NCI-H524 (cell line): ENCODE measurements at places on chromosomes 7 and 10.
A peak's percentile ranks its signal among the peaks of the same experiment; 100 is the strongest.

DNA sequence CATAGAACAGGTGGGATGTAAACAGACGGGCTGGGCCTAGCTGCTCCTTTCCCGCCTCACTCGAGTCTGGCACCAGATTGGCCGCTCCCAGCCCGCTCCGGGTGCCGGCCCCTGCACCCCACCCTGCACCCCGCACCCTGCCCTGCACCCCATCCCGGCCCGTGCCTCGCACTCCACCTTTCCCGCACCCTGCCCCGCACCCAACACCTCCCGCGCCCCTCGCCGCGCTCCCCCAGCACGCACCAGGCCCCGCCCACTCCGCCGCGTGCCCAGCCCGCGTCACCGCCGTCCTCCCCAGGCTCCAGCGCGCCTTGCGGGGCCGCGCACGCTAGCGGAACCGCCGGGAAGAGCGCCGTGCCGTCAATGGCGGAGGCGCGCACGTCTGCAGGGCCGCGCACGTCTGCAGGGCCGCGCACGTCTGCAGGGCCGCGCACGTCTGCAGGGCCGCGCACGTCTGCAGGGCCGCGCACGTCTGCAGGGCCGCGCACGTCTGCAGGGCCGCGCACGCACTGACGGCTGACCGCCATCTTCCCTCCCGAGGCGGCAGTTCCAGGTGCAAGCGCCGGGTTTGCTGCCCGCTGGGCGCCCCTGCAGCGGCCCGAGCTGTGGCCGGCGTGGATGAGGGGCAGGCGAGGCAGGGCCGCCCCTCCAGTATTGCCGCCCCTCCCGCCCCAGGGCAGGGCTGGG, at the start of gene UBE3C:
Gene UBE3C, plus strand, starts transcription at position 503 of the 687 bp plus-strand sequence. CDS start 347 bp downstream, outside the sequence.
- peak; percentile 88 for DNase-seq

DNA sequence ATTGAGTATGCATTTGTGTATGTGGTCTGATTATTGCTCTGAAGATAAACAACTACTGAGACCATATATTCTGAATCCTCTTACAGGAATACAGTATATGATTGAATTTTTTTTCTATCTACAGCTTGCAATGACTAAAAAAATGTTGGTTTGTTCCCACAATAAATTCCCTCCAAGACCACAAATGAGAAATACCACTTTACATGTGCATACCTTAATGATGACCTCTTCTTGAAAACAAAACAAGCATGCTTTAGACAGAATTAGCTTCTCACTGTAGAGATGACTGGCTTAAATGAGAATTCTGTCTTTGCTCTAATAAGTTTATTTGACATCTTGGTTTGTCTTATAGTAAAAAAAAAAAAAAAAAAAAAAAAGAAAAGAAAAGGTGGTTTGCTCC, 241.5 kb downstream of the PCDH15 start:
- DNase-seq, result no peak

DNA sequence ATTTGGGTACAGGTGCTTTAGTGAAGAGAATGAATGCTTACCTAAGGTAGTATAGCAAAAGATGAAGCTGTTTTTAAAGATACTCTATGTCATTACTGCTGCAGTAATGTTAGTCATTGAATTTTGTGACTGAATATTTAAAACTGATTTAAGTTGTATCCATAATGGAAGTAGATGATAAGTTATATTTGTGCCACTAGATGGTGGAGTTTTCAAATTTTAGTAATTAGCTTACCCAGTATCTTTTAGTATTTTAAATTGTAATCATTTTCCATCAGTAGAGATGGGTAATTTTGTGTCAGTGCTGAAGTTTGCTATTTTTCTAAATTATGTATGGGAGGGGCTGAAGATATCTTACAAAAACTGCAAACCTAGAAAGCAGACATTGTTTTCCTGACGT, 25.2 kb downstream of the HBP1 start:
- no peak for DNase-seq

- no peak for DNase-seq
Observed at GRCh38 chr7:35781767-35782515, 18.9 kb upstream of the SEPTIN7 start.

- DNase-seq, result no peak
Observed at GRCh38 chr7:111083413-111083812, 7.5 kb upstream of the LRRN3 start.

DNA sequence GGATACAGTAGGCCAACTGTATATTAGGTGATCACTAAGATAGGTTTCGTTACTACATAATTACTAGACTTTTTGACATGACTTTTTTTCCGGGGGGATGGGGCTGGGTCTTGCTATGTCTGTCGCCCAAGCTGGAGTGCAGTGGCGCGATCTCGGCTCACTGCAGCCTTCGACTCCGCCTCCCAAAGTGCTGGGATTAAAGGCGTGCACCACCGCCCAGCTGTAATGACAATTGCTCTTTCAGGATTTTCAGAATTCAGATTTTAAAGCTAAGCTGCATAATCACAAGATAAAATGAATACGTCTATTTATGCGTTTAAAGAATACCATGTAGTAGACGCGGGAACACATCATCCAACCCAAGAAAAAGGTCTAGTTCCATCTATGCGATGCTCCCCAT, 982 bp downstream of the IDI1 start:
- DNase-seq, result no peak

DNA sequence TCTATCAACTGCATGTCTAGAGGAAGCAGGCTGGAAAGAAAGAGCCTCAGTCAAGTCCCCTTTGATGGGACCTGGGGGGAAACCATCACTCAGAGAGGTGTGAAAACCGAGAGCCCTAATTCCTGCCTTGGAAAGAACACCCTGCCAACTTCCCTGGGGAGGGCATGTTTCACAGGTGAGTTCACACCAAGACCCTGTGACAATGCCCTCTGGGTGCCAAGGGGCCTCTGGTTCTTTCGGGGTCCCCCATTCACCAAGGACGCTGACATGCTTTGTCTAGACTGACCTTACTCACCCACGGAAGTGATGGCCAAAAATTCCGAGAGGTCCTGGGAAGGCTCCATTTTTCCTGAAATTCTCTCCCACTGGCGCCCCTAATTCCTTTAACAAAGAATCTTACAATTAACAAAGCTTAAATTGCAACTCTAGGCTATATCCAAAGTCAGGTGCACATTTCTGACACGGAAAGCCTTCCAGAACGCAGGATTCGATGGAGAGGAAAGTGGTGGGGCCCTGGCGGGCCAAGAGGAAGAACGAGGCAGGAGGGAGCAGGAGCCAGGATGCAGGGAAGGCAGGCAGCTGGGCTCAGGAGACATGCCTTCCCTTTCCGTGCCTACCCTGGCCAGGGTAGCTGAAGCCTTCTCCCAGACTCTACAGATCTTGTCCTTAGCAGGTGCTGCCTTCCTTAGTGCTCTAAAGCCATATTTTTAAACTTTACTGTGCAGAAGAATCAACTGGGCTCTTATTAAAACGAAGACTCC, 23.7 kb downstream of the VSTM4 start:
- DNase-seq, result no peak

- DNase-seq, result no peak
Observed at GRCh38 chr7:15197042-15197977, 294.8 kb upstream of the DGKB start.

GRCh38 chr7:1993031-1993695, 239.6 kb downstream of the MAD1L1 start:
- no peak for DNase-seq

GRCh38 chr7:39465055-39465929, 100.9 kb upstream of the YAE1 start:
- peak; percentile 4 for DNase-seq

DNA sequence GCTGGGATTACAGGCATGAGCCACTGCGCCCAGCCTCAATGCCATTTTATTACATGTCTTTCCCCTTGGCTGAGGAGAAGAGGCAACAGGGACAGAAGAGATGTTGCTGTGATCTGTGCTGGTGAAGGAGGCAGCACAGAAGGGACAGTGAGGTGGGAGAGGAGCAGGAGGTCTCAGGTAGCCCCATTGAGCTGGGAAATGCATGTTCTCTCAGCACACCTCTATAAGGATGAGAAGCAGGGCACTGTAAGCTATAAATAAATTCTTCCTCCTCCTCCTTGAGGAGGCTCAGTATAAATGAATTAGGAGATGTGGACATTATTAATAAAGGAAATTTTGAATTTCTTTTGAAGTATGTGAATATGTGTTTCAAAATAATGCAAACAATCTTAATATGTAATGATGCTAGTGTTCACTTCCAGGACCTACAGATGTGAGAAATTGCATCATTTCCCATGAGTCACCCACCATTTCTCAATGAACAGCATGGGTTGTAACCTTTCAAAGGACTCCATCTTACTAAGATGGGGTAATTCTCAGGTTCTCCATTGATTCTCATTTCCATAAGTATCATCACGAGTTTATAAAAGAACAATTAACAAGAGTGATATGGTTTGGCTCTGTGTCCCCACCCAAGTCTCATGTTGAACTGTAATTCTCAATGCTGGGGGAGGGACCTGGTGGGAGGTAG, 88.9 kb upstream of the ODAD2 start:
- DNase-seq, result no peak

- DNase-seq, result no peak
Observed at GRCh38 chr10:32163071-32163761, 107.0 kb upstream of the KIF5B start.

- peak; percentile 33 for DNase-seq
Observed at GRCh38 chr7:74032191-74032490, 4.2 kb downstream of the ELN start.

DNA sequence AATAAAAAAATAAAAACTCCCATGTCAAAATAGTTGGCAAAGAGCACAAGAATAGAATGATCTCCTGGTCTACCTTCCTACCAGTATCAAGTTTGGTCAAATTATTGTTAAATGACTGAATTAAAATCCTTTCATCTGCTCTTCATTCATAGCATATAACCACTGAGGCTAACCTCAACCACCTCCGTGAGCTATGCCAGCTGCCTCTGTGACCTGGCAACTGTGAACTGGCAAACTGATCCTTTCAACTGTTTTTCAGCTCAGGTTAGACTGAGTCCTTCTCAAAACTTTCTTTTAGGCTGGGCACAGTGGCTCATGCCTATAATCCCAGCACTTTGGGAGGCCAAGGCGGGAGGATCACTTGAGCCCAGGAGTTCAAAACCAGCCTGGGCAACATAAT, 36.1 kb downstream of the NUDCD3 start:
- DNase-seq, result no peak

DNA sequence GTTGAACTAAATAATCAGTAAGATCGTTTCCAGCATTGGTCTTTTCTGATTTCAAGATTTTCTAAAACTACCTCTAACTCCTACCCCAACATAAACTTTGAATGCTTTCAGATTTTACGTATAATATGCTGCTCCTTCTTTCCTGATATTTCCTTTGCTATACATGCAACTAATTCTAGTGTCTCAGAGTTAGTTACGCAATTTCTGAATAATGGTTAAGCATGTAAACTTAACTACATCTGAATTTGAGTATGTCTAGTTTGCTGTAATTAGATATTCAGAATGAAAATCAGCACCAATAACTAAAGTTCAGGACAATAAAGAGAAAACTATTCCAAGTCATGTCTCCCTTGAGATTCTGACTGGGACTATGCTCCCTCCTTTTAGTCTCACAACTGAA, 71.0 kb downstream of the SEMA3C start:
- DNase-seq, result no peak

GRCh38 chr7:74371381-74372341, 82.0 kb upstream of the GTF2IRD1 start:
- no peak for DNase-seq

GRCh38 chr7:1214516-1214915, 18.2 kb upstream of the UNCX start:
- no peak for DNase-seq

DNA sequence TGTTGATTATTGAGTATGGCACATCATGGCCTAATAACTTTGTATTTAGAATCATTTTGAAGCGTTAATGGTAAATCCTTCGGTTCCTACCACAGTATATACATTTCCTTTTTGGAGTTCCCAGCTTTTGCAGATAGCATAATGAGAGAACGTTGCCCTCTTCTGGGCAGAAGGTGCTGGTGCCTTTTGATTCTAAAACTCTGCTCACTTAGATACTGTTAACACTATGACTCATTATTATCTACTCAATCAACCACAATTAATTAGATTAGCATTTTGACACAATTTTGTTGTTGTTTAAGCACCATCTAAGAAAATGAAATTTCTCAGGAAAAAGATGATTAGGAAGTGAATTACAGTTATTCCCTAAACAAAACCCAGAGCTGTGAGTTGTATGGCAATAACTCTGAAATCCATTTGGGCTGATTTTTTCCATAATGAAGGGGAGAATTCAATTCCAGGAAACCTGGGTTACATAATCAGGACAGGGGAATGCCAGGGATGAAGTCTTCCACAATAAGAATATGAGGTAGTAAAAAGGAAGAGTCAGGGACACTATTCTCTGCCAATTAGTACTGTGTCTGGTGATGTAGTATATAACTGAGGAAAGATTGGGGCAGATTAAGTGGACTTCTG, 11.5 kb upstream of the DLD start:
- DNase-seq, result peak; percentile 53

GRCh38 chr7:148867596-148868377, 16.3 kb downstream of the EZH2 start:
- DNase-seq, result no peak

GRCh38 chr10:132023092-132023811, 41.5 kb upstream of the BNIP3 start:
- no peak for DNase-seq

GRCh38 chr10:21326594-21327288, 198.7 kb downstream of the SKIDA1 start:
- DNase-seq, result no peak

DNA sequence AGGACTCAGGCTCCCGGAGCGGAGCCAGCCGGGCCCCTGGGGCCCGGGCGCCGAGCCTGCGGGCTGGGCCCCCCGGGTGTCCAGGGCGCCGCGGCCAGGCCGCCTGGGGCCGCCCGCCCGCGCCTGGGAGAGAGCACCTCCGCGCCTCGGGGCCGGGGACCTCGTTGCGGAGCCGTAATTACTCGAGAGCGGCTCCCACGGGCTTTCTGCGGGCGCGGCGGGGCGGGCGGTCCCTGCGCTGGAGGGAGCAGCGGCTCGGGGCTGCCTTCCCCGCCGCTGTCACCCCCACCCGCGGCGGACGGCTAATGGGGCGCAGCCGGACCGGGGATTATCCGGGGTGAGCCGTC, 1.5 kb downstream of the GNB2 start:
- no peak for DNase-seq

GRCh38 chr10:77043420-77043763, 594.2 kb downstream of the KCNMA1 start:
- no peak for DNase-seq

GRCh38 chr10:98560565-98560964, 113.8 kb upstream of the HPS1 start:
- no peak for DNase-seq

DNA sequence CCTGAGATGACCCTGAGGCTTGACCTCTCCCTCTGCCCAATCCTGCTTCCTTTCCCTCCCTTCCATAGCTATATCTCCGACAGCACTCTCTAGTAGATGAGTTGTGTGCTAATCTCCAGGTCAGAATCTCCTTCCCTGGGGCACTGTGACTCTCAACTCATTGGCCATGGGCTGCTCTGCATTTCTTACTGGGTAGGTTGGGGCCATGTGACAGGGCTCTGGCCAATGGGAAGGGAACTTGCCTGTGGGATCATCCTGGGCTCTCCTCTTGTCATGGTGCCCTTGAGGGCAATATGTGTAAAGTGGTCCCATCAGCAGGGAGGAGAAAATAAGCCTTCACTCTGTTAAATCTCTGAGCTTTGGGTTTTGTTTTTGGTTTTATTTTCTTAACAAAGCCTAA, 80.1 kb upstream of the ANKRD1 start:
- DNase-seq, result no peak

GRCh38 chr10:98321186-98321780, 53.3 kb upstream of the LOXL4 start:
- no peak for DNase-seq
